Activated naive CD4-positive, alpha-beta T cell (primary cell): ENCODE measurements at places on chromosomes 1 and 21.

GRCh38 chr1:168835176-168835575 lies 106.2 kb upstream of the DPT start:
- DNase-seq: no peak

DNA sequence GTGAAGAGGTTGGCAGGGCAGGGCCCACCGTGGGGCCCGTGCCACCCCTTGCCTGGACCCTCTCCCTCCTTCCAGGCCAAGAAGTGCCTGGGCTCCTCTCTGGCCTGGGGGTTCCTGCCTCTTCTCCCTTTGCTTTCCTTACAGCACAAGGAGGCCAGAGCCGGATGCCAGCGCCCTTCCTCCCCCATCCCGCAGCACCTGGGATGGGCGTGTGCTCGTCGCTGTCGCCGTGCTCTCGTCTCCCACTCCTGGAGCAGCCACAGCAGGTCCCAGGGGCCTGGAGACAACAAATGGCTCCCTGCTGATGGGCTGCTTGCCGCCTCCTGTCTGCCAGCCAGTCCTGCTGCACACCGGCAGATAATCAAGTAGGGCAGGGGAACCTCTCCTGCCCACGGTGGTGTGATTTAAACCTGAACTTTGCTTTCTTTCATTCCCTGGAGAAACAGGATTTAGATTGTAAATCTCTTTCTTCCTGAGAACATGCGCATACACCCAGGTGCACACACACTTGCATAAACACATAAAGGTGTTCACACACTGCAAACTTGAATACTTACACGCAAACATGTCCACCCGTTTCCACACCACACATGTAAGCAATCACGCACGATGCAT lies 50.8 kb upstream of the POU3F1 start:
- DNase-seq: no peak

- DNase-seq: no peak
These were observed 23.3 kb downstream of the ABCB10 start for GRCh38 chr1:229535230-229535629.

GRCh38 chr21:14866859-14867765 lies 197.7 kb downstream of the NRIP1 start:
- DNase-seq: no peak

- no peak for DNase-seq
These were observed 70.8 kb upstream of the CLDN14 start for GRCh38 chr21:36550761-36551160.

- no peak for DNase-seq
These were observed 299.1 kb downstream of the PCP4 start for GRCh38 chr21:40166291-40166843.

- no peak for DNase-seq
These were observed 332.1 kb upstream of the PKN2 start for GRCh38 chr1:88351960-88352359.

DNA sequence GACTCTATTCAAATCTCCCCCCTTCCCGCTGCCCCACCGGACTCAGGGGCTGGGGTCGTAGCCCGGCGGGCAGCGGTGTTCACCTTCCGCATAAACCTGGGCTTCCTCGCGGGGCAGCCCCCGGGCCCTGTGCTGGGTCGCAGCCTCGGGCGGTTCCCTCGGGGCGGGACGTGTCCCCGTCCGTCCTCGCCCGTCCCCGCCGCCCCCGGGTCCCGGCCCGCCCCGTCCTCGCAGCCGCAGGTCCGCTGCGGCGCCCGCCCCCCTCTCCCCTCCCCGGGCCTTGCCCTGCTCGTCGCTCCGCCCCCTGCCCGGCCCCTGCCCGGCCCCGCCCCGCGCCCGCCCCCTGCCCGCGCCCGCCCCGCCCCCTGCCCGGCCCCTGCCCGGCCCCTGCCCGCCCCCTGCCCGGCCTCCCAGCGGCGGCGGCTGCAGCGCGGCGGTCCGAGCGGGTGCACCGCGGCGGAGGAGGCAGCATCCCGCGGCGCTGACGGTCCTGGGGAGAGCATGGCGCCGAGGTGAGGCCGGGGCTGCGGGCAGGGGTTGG lies at the start of gene COL18A1:
COL18A1 (plus strand) TSS at position 436 of the 541 bp plus-strand sequence; CDS start at position 502, 66 bp downstream.
- DNase-seq: no peak

- DNase-seq: no peak
These were observed 9.9 kb upstream of the SYTL1 start for GRCh38 chr1:27331922-27332321.

DNA sequence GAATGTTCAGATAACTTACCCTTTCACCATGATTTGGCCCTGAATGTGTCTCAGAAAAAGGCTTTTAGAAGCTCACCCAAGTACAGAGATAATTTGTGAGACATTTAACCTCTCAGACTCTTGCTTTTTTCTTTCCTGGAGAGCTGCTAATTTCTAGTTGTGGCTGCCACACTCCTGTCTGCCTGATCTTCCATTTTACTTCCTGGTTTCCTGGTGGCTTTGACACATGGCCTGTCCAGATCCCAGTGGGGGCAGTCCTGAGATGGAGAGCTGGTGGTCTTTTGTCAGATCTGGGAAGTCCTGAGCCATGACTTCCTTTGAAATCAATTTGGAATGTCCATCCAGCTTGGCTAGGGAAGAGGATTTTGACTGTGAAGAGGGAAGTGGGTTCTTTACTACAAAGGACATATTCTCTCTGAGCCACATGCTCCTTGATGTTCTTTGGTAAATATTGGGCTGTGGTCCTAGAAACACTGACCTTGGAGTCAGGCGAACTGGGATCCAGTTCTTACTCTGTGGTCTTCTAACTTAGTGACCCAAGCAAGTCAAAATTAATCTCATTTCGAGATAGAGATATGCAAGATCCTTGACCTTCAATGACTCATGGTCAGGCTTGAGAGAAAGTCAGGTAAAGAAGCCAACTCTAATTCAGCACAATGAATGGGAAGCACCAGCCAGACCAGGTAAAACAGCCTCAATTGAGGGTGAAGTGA lies 78.0 kb upstream of the HSD17B7 start:
- DNase-seq: no peak

DNA sequence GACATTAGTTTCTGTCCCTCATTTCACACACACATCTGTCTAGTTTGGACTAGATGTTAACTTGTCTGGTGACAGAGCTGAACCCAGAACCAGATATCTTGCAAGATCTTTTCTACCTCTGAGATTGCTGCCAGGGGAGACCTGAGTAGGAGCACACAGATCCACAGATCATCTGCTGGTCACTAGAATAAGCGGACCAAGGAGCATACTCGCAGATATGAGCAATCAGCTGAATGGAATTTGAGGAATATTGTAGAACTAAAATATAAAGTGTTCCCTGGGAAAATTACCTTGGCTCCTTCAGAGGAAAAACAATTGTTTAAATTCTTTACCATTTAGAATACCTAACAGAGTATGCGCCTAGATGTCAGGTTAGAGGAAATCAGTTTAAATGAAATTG lies 90.7 kb downstream of the TNFSF18 start:
- no peak for DNase-seq

DNA sequence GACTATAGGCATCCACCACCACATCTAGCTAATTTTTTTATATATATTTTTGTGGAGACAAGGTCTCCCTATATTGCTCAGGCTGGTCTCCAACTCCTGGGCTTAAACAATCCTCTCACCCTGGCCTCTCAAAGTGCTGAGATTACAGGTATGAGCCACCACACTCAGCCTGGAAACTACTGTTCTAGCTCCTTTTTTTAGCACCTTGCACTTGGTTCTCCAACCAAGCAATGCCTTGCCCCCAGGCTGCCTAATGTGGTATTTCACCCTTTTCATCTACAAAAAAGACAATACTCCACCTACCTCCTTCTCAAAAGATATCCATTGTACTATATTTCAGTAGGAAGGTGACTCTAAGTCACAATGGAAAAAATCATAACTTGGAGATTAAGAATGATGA lies 6.7 kb downstream of the ARNT start:
- DNase-seq: no peak

- no peak for DNase-seq
These were observed 9.9 kb upstream of the ZSCAN20 start for GRCh38 chr1:33462405-33463164.

GRCh38 chr1:22540337-22540736 lies 23.0 kb upstream of the EPHA8 start:
- DNase-seq: no peak

- no peak for DNase-seq
These were observed 270.2 kb downstream of the TBX15 start for GRCh38 chr1:118717893-118718292.

GRCh38 chr21:23138797-23139196 lies 2140.6 kb downstream of the NCAM2 start:
- no peak for DNase-seq

DNA sequence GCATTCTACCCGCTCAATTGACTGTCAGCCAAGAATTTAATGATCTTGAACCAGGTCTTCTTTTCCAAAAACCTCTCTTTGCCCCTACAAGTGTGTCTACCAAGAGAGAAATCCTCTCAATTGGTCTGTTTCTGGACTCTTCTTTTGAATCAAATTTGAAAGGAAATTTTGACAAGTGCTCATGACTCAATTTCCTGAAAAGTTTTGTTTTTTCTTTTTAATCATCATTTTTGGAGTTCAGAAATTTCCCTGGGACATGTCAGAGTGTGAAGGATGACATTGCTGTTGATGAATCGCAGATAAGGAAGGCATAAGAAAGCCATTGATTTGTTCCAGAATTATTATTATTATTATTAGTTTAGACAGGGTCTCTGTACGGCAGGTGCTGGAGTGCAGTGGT lies 88.2 kb upstream of the AKT3 start:
- DNase-seq: no peak
